ENCODE measurements at places on chromosomes 12 and 14. TPM values are rescaled to one million over a fixed set of nuclear protein-coding genes. Genes with fewer than 3 reads are reported as not detected.

DNA sequence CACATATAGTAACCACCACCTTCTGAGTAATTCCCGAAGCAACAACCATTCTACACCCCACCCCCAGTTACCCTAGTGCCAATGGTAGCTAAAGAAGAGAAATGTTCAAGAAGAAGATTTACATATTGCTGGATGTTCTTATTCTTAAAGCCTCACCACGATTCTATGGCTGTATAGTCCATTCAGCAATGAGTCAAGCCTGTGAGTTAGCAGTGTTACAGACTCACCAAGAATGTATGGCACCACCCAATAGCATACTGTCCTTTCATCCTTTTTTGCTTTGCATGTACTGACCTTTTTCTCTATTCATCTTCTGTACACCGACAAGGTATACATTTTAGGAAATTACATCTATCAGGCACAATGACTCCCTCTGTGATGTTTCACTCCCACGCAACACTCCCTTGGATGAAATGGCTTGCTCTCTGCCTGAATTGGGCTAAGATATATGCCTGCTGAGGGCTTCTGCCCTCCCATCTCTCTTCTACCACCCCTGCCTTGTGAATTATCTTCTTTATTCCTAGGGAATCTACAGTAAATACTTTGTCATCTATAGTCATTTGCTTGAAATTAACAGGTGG is 945.8 kb downstream of the DIO2 start:
- no peak for DNase-seq

C14orf93 gene
- 4.3 TPM for total RNA-seq

DNA sequence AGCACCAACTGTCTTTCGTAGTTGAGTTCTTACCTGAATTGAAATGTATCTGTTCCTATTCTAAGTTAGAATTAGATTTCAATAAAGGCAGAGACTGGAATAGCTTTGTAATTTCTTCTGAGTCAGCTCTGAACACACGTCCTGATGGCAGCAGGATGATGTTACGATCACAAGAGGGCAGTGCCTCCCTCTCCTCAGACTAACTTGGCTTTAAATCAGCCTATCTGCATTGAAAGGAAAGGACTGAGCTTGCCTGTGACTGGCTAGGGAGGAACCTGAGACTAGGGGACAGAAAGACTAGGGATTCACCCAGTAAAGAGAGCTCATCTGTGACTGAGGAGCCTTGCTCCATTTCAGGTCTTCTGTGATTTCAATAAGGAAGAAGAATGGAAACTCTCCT is 323.7 kb upstream of the OR4E1 start:
- no peak for DNase-seq

DNA sequence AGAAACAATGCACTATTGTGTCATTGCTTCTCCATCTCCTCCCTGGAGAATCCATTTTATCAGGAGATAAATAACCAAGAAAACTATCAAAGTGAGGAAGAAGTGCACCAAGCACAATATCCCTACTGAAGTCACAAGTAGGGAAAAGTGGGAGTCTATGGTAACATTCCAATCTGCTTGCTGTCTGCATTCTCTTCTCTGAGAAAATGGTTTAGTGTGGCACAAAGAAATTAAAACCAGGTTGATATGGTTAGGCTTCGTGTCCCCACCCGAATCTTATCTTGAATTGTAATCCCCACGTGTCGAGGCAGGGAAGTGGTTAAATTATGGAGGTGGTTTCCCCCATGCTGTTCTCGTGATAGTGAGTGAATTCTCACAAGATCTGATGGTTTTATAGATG is 209.7 kb downstream of the PRKD1 start:
- DNase-seq = no peak

DNA sequence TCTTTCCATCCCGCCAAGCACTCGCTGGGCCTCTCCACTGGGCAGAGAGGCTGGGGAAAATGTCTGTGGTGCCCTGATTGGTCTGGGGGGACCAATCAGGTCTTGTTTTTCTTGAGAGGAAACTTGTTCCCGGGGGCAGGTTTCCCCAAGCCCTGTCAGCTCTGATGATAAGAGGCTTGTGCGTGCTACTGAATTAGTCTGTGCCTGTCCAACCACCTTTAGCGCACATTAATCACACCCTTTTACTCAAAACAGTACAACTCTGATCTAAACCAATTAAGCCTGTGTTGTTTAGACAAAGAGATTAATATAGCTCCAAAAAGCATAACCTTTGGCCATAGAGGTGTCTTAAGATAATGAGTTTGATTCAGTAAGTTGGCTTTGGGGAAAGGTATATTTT is 580.4 kb downstream of the VRK1 start:
- no peak for DNase-seq

- DNase-seq = peak; percentile 8
Observed at GRCh38 chr12:5967645-5968415, 22.8 kb upstream of the ANO2 start.

CFAP251 gene
- 2.2 TPM for total RNA-seq

- DNase-seq = no peak
Observed at GRCh38 chr14:33455654-33456345, 495.1 kb downstream of the EGLN3 start.

DNA sequence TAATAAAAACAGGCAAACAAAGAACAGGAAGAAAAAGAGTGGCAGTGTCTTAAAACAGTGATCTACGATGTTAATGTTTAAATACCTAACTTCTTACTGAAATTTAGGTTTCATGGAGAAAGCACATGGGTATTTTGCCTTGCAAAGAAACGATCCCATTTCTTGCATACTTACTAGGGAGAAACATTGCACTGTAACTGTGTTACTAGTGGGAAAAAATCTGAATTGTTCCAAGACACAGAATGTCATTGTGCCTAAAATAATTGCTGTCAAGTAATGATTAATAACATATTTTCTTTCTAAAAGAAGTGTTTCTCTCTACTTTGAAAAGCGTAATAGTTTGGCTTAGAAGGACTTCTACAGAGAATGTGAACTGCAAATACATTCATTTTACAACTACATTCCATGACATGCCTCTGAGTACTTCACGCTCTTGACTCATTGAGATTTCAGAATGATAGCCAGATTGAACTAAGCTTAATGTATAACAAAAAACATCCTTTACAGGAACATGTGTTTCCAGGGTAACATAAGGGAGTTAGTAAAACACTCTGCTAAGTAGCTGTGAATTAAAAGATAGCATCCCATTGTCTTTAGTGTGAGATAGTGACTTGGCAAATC is 256.2 kb upstream of the CPNE8 start:
- no peak for DNase-seq

A2M gene
- total RNA-seq = 915 TPM

GRCh38 chr12:115257791-115258190 is 573.8 kb upstream of the TBX3 start:
- DNase-seq = no peak

HHIPL1 gene
- total RNA-seq = 0.96 TPM

GRCh38 chr14:90714811-90715210 is 101.4 kb downstream of the TTC7B start:
- no peak for DNase-seq

ASCL1 gene
- not detected for total RNA-seq

DBX2 gene
- total RNA-seq = not detected

DNA sequence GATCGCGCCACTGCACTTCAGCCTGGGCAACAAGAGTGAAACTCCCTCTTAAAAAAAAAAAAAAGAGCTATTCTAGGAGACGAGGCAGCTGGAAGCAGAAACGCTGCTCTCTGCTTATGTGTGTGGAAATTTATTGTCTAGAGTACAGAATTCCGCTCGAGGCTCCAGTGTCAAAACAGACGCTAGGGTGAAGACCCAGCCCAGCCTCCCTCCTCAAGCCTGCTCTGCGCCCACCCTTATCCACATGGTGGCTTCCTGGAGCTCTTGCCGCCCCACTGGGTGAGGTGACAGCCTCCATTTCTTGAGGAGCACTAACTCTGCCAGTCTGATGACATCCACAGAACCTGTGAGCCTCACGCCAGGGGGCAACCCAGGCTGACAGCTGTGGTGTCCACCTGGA is 49.5 kb upstream of the DLK1 start:
- DNase-seq = no peak

- DNase-seq = no peak
Observed at GRCh38 chr12:39003541-39004155, 98.3 kb upstream of the CPNE8 start.

ACIN1 gene
- 48.2 TPM for total RNA-seq

- DNase-seq = no peak
Observed at GRCh38 chr12:116060764-116061163, 216.7 kb downstream of the MED13L start.

GRCh38 chr12:109518820-109519665 is 41.6 kb downstream of the UBE3B start:
- peak; percentile 59 for DNase-seq

BMAL2 gene
- 2.6 TPM for total RNA-seq

GRCh38 chr12:57008178-57008577 is 1.8 kb upstream of the ZBTB39 start:
- no peak for DNase-seq

PFDN5 gene
- total RNA-seq = 114 TPM

GRCh38 chr12:3186546-3187215 is 109.5 kb downstream of the TSPAN9 start:
- no peak for DNase-seq

- DNase-seq = peak; percentile 29
Observed at GRCh38 chr14:90728951-90729350, 87.3 kb downstream of the TTC7B start.

FOXA1 gene
- total RNA-seq = 36.6 TPM

DNA sequence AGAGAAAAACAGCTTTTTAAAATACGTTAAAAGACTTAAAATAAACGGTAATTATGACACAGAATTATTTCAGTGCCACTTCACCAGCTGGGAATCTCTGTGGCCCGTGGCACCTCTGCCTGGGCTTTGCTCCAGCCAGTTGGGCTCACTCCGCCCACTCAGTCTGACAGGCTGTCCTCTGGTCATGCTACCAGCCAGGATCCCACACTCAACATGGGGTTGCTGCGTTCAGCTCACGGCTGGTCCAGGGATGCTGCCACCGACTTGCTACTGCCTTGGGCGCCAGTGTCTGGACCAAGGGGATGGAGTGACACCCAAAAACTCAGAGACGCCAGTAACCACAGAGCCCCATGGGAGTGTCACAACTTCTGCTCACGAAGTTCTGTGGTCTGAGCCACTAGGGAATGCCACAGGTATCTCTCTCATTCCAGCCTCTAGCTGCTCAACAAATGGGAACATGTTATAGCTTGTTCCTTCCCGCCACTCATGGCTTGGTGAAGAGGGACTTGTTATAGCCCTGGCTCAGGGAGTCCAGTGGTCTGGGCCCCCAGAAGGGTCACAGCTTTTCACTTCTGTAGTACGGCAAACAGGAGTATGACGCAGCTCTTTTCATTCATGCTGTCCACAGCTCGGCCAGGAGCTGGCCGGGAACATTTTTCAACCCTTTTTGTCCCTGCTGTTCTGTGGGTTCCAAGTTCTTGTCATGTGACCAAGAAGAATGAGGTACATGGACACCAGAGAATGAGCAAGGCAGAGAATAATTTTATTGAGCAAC is 23.4 kb upstream of the ATXN7L3B start:
- no peak for DNase-seq

DNA sequence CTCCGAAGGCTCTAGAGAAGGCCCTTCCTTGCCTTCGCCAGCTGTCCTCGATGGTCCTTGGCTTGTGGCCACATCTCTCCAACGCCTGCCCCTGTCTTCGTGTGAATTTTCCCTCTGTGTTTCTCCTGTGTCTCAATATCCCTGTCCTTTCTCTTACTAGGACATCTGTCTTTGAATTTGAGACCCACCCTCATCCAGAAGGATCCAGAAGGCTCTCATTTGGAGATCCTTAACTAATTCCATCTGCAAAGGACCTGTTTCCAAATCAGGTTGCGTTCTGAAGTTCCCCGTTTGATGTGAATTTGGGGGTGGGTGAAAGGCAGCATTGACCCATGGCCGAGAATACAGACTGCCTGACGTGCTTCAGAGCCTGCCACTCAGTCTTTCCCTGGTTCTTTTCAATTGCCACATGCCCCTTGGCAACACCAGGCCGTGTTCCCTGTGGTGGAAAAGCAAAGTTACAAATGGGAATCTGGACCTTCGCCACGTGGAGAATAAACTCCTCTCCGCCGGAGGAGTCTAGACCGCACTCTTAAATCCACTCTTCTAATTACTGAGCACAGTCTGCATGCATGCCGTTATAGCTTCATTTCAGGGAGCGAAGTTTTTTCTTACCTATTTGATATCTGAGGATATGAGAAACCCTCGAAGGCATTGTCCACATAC is 158.8 kb downstream of the TMEM132C start:
- DNase-seq = no peak

SIVA1 gene
- 50.3 TPM for total RNA-seq

GRCh38 chr14:69005432-69006148 is 26.5 kb upstream of the ACTN1 start:
- no peak for DNase-seq
